ENCODE measurements at places on chromosomes 6 and 20.

DNA sequence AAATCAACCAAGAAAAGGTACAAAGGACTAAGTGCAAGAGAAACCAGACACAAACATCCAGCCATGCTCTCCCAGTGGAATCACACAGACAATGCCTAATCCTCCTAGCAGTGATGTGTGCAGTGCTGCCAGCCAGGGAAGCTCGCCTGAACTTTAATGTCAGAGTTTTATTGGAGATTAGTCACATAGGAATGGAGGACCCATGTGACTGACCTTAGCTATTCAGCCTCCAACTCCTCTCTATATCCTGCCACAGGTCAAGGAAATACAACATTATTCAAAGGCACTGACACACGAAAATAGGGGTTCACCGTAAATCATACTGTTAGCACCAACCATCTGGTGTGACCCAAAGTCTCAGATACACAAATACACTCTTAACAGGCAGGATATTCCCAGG lies 684.6 kb downstream of the DOK5 start:
- DNase-seq, result no peak

GRCh38 chr6:44002067-44002592 lies 125.1 kb downstream of the MRPL14 start:
- no peak for DNase-seq

DNA sequence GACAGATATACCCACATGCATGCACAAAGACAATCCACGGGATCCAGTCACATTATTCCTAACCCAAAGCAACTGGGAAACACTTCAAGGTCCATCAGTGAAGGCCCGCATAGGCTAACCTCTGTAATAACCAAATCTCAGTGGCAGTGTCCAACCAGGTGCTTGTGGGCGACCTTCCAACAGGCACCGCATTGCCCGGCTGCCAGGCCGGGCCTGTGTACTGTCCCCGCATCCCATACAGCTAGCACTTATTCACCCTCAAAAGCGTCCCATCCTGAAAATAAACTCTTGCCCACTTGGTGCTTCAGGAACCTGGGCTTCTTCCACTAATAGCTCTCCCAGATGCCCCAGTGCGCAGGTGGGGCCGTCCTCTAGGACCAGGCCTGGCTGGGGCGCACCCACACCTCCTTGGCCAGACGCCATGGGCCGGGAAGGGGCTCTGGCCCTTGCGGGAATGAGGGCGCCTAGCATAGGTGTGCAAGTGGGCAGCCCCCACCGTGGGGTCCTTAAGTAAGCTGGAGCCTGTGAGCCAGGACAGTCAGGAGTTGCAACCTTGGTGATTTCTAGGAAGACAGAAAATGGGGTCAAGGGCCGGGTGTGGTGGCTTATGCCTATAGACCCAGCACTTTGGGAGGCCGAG lies 1.1 kb upstream of the ENTPD6 start:
- no peak for DNase-seq

- DNase-seq, result no peak
Observed at GRCh38 chr20:1588533-1589460, 31.0 kb downstream of the SIRPB1 start.

- DNase-seq, result no peak
Observed at GRCh38 chr20:24718696-24719095, 230.4 kb upstream of the CST7 start.

Data from suppressor macrophage treated with lipopolysaccharide for 4 hours (primary cell).